GM04503 (cell line): ENCODE measurements at places on chromosomes 3 and 15.
A peak's percentile ranks its signal among the peaks of the same experiment; 100 is the strongest.

DNA sequence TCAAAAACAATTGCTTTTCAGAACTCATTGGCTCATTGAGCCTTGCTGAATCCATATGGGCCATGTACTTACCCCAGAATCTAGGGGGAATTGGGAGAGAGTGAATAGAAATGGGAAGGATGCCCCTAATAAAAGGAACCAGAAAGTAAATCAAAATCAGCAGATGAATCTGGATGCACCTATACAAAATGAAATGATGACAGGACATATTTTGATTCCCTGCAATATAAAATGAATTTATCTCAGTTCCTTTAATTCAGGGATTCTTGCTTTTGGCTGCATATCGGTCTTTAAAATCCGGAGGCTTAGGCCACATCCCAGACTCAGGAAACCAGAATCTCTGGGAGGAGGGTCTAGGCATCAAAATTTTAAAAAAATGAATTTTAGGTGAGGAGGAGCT lies 107.7 kb upstream of the NEO1 start:
- DNase-seq: no peak

GRCh38 chr15:49737127-49737526 lies 116.3 kb downstream of the DTWD1 start:
- no peak for DNase-seq

- peak; percentile 99 for DNase-seq
Measured at GRCh38 chr3:185658504-185658912, 72.4 kb downstream of the SENP2 start.

DNA sequence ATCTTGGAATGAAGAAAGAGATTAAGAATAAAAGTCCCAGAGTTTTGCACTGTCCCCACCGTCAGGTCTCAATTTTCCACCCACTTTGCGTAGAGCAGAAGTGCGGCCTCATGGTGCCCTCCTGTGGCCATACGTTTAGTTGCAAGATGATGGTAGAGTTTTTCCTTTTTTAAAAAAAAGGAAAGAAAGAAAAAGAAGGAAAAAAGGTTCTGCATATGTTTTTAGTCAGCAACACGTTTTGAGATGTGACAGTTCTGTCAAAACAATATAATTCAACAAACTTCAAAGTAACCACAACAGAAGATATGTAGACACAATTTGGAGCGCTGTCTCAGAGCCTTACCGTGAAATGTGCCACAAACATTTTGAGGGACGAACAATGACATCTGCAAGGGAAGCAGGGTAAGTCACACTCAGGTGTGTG lies 24.6 kb downstream of the EBLN2 start:
- no peak for DNase-seq

- no peak for DNase-seq
Measured at GRCh38 chr3:8986741-8987140, 23.5 kb upstream of the RAD18 start.

DNA sequence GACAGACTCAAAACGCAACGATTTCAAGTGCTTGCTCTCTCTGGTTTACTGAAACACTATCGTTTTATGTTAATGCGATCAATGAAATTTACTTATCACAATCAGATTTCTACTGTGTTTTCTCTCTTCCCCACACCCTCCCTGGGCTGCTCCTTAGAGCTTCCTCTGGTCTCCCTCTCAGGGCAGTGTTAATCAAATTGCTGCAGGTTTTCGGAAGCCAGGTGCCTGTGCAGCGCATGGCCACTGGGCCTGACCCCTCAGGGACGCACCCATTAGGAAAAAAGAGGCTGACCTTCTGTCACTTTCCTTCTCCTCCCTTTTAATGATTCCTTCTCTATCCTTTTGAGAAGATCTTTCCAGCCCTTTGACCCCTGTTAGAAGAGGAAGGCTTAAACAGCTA lies 134.5 kb upstream of the ONECUT1 start:
- DNase-seq: no peak

- no peak for DNase-seq
Measured at GRCh38 chr3:30847592-30847991, 46.9 kb downstream of the GADL1 start.

- DNase-seq: no peak
Measured at GRCh38 chr3:37918627-37919026, 56.9 kb downstream of the CTDSPL start.

DNA sequence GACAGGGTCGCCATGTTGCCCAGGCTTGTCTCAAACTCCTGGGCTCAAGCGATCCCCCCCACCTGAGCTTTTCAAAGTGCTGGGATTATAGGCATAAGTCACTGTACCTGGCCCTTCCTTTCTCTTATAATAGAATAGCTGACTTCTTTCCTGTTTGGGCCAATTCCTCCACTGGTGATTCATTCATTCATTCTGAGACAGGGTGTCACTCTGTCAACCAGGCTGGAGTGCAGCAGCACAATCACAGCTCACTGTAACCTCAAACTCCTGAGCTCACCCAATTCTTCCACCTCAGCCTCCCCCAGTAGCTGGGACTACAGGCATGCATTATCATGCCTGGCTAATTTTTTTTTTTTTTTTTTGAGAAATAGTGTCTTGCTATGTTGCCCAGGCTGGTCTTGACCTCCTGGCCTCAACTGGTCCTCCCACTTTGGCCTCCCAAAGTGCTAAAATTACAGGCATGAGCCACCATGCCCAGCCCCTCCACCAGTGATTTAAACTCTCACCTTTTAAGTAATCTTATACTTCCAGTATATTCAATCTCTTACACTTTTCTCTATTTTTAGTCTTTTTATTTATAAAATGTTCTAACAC lies 20.9 kb downstream of the GNB4 start:
- no peak for DNase-seq

- no peak for DNase-seq
Measured at GRCh38 chr3:130506031-130506430, 10.9 kb upstream of the COL6A6 start.

GRCh38 chr15:32943711-32944110 lies 225.9 kb downstream of the GREM1 start:
- no peak for DNase-seq

DNA sequence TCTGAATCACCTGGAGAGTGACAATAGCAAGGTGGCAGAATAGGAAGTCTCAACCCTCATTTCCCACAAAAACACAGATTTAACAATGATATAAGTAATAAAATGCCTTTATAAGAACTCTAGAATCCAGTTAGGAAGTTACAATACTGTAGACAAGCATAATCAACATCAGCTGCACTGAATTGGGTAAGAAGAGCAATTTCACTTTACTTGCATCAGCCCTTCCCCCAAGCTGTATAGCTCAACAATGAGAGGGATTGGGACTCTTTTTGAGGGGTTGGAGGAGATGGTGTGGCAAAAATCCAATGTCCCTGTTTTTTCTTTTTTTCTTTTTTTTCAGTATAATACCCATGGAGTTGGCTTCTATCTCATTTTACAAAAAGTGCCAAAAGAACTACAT lies 63.1 kb downstream of the SERP1 start:
- DNase-seq: no peak

DNA sequence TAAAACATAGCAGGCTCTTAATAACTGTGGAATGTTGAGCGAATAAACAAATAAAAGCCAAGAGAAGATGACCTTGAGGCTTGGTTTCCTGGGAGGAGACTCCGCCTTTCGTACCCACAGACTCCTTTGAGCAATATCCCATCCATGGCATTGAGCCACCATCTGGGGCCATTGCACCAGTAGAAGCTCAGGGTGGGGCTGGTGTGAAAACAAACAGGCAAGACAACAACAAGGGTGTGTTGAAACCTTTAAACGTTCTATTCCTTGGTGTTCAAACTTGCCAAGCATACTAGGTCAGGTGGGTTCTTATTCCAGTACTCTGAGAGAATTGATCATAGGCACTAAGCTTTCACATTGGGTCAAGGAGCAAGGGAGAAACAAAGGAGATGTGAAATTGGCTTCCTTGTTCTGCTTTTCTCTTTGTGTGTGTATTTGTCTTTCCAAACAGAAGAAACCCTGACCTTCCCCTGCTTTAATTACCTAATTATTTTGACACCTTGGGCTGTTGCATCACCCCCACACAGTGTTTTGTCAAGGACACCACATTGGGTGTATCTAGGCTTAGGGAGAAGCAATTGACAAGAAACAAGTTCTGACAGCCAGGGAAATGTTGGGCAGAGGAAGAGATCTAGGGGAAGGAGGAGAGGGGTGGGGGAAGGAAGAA lies 105.1 kb upstream of the BCL6 start:
- DNase-seq: no peak

DNA sequence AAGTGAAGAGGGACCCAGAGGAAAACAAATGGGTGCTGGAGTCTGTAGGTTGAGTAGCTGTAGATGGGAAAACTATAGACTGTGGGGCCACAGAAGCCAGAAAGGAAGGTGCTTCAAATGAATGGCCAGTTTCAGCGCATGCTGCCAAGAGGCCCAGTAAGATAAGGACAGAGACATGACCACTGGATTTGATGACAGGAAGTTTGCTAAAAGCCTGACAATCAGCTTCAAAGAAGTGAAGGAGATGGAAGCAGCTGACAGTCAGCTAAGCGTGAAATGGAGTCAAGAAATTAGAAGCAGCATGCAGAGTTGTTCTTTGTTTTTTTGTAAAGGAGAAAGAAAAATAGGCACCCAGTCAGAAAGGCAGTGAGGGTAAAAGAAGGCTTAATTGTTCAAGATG lies 24.9 kb downstream of the TXNRD3 start:
- DNase-seq: no peak

DNA sequence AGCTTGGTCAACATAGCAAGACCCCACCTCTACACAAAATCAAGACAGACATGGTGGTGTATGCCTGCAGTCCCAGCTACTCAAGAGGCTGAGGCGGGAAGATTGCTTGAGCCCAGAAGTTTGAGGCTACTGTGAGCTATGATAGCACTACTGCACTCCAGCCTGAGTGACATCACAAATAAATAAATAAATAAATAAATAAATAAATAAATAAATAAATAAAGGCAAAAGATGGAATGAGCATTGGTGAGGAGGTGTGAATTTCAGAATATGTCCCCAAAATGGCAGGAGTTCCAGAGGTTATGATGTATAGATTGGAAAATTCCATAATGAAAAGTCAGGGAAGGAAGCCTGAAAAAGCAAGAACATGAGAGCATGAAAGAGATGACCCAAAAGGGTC lies 249.9 kb downstream of the MEX3B start:
- DNase-seq: no peak

- DNase-seq: no peak
Measured at GRCh38 chr3:38985981-38986380, 65.8 kb downstream of the SCN11A start.

DNA sequence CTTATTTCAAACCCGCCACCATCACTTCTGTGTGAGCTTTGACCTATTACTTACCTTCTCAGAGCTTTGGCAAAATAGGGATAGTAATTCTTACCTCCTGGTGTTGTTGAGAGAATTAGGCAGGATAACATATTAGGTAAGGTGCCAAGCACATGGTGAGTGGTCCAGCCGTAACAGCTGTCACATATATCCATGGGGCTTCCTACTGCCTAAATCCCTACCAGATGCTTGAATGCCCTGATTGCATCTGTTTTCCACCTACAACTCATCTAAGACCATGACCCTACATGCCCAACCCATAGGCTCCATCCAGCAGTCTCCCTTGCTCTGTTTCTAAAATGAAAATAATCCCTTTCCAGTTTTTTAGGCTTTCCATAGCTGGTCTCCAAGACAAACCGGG lies 162.3 kb upstream of the NR2E3 start:
- DNase-seq: no peak

DNA sequence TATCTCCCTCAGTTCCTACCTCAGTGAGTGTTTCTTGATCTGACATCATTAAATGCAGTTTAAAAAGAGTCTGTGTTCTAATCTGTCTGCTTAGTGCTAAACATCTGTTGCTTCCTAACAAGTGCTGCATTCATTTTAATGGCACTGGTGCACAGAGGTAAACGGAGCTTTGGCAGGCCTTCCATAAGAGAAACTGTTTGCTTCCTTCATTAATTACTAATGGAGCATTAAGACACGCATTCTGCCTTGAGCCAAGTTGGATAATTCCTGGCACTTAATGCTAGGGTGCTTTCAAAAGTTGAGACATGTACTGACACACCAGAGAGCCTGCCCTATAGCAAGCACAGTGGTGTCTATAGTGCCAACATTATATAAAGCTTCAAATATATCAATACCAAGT lies 34.7 kb downstream of the SCG5 start:
- DNase-seq: no peak

DNA sequence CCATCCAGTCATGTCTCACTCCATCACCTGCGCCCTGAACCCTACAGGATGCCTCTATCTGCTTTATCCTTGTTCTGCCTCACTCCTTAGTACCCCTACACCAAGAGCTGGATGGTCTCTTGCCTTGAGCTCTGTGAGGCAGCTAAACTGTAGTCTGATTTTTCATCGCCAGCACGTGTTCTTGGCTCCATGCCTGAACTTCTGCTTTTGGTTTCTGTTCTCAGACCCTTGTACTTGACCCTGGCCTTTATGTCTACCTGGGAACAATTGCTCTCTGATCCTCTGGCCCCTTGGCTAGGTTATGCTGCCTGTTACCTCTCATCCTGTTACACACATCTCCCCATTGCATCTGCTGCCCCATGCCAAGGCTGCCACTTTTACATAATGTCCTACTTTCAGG lies 318.0 kb upstream of the LMCD1 start:
- no peak for DNase-seq

- DNase-seq: no peak
Measured at GRCh38 chr3:150535204-150535603, 11.1 kb downstream of the SERP1 start.

GRCh38 chr15:73755946-73756345 lies 2.8 kb upstream of the INSYN1 start:
- DNase-seq: no peak
